ENCODE measurements at places on chromosomes 5 and 9.

DNA sequence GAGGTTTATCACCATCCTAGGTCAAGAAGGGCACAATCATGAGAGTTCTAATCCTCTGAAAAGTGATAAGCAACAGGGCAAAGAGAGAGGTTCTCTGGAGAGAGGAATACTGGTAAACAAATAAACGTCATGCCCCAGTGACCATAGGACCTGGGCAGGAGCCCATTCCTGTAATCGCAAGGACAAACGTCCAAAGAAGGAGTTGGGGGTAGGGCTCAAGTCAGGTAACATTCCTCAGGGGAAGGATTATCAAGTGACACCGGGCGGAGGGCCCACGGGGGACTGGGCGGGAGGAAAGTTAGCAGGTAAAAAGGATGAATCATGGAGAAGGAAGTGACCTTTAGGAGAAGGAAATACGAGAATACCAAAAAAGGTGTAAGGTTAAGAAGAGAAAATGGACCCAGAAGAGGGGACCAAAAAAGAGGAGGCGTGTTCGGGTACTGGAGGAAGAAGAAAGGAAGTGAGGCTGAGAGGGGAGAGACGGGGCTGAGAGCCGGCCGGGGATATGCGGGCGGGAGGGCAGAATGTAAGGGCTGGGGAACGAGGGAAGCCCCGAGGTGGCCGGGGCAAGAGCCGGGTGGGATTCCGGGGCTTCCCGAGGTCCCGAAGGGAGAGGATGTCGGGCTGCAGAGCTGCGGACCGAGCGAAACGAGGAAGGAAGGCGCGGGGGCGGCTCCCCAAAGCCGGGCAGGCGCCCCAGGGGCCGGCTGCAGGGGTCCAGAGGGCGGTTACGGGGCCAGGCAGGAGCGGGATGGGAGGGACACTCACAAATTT lies 583 bp downstream of the DIAPH1 start:
- DNase-seq = peak; percentile 53

DNA sequence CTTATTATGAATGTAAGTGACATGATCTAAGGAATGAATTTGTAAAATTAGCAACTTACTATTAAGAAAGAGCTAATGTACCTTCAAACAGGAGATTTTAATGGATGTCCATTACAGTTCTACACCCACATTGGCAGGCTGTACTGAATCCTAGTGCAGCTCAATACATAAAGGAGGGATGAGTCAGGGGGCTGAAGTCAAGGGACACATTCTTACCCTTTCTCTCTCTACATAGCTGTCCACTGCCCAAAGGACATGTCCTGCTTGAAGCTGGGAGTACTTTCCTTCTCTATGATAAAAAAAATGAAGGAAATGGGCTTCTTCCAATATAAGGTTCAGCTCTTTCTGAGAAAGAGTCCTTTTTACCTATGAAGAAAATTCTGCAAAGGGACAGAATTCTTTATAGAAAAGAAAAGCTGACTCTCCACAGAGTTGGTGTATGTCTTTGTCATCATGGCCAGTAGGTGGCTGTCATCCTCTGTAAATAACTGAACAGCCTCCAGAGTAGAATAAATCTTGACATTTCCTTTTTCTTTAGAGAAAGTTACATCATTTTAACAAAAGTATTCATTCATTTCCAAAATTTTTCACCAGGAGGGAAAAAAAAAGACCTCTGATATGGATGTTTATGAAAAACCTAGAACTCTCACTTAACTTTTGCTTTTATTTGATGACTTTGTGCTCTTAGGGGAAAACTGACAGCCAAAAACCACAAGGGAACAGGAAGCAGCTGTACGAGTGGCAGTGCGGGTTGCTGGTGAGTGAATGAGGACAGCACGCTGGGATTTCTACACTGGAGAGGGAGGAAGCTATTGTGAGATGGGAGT lies 13.1 kb upstream of the IFNA14 start:
- DNase-seq = peak; percentile 79

- no peak for DNase-seq
These were observed 34.9 kb upstream of the FOXI1 start for GRCh38 chr5:170070556-170071412.

DNA sequence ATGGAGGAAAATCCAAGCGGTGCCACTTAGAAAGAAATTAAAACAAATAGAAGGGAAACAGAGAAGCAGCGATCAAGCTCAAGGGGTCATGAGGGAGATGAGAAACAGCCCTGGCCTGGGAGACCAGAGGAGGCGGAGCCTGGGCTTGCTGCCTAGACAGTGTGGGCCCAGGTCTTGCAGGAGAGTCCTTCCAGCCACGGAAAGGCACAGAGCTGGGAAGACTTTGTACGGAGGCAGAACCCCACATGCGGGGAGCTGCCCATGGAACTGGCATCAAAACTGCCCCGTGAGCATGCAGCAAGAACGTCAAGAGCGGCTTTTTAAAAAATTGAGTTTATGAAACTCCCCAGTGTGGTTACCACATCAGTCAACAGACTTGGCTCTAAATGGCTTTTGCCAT lies 119.4 kb downstream of the IRX1 start:
- no peak for DNase-seq

DNA sequence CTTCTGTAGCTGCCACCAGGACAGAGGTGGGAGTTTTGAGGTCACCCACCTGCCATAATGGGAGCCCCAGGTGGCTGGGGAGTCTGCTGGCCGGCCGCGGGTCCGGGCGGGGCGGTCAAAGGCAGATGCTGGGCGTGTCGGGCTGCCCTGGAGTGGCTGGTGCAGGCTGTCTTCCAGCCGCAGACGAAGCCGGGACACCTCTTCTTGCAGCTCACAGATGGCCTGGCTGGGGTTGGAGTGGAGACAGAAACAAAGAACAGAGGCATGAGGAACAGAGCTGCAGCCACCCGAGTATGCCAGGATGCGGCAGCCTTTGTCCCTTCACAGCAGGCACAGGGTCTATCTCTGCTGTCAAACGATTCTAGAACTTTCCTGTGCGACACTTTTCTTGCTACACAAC lies 18.0 kb downstream of the ORM2 start:
- no peak for DNase-seq

GRCh38 chr9:110604171-110604601 lies 24.6 kb upstream of the SVEP1 start:
- DNase-seq = peak; percentile 34

- no peak for DNase-seq
These were observed 47.7 kb upstream of the TLX3 start for GRCh38 chr5:171261361-171261760.

GRCh38 chr5:129909225-129909624 lies 5.0 kb downstream of the CHSY3 start:
- DNase-seq = no peak
